ENCODE measurements at places on chromosomes 16 and 17. TPM values are rescaled to one million over a fixed set of nuclear protein-coding genes. Genes with fewer than 3 reads are reported as not detected.

The C17orf107 gene
- 2.8 TPM for total RNA-seq

The P2RX1 gene
- total RNA-seq: 5.0 TPM

The TGFB1I1 gene
- total RNA-seq: 28.4 TPM

The AGRP gene
- total RNA-seq: 1.2 TPM

DNA sequence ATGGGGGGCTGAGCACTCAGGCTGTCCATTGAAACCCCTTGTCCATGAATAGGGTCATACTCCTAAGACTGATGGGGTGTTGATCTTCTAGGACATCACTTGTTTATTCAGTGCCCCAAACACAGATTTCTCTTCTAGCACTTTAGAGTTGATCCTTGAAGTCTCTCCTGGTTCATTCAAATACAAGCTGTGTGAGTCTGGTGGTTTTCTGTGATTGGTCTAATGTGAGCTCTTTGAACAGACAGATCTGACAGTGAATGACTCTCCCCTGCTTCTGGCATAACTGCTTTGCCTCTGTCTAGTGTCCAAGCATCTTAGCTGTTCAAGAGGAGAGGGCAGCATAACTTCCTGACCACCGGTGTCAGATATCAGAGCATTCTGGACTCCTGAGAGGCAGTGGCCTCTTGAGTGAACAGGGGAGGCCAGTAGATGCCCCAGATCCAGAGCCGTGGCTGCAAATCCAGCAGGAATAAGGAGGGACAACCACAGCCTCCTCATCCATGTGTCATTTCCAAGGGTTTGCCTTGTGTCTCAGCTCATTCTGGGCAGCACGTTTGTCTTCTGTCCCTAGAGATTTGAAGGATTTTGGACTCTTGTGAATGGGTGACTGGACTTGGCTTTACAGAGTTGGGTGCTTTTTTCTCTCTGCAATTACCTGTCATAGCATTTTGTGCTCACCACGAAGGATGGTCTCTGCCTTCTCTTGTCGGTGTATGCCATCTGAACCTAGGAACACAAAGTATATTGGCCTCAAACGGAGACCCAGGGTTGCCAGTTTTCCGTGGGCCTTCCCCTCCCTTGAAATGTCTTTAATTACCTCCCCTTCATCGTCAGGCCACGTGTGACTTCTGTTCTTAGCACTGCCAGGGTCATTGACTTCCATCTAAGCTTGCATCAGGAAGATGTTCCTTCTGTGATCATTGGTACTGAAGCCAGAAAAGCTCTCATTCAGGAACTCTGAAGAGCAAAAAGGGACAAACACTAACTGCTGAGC, 13.9 kb upstream of the CLEC18C start:
- no peaks in the 10 kb centered on the region for H3K4me1 ChIP-seq
- no peaks in the 10 kb centered on the region for H3K36me3 ChIP-seq
- peak; percentile 13 for DNase-seq
- no peak overlapping the region for H3K27ac ChIP-seq

GRCh38 chr17:66296289-66296725, 6.1 kb upstream of the PRKCA start:
- H3K4me1 ChIP-seq: no peaks in the 10 kb centered on the region
- no peak overlapping the region for H3K27ac ChIP-seq
- no peak for DNase-seq
- H3K4me3 ChIP-seq: no peak overlapping the region
- H3K36me3 ChIP-seq: no peaks in the 10 kb centered on the region

GRCh38 chr17:56047331-56047730, 105.9 kb upstream of the ANKFN1 start:
- H3K4me3 ChIP-seq: no peak overlapping the region
- DNase-seq: no peak
- H3K4me1 ChIP-seq: no peaks in the 10 kb centered on the region
- H3K27ac ChIP-seq: no peak overlapping the region

GRCh38 chr17:56595831-56596690, 2.6 kb downstream of the NOG start:
- H3K27me3 ChIP-seq: no peaks in the 10 kb centered on the region
- H3K36me3 ChIP-seq: no peaks in the 10 kb centered on the region
- DNase-seq: no peak
- H3K27ac ChIP-seq: no peak overlapping the region
- H3K4me1 ChIP-seq: peaks cover 19% of the 10 kb centered on the region

DNA sequence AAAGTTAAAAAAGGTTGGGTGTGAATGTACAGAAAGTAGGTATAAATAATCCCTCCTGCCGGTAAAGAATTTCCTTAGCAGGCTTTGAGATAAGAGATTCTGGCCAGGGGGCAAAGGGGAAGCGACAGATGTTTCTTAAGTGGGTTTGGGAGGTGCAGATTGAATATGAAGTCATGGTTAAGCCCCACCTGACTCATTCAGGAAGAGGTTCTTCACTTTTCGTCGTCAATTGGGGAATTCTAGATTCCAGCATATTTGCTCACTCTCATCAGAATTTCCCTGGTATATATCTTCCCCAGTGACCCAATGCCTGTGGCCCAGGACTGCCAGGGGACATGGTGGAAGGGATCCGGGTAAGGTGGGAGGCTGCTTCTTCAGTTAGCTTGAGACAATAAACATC, 127.8 kb downstream of the CPPED1 start:
- H3K27ac ChIP-seq: no peak overlapping the region
- no peaks in the 10 kb centered on the region for H3K36me3 ChIP-seq
- H3K27me3 ChIP-seq: no peaks in the 10 kb centered on the region
- no peak overlapping the region for H3K4me3 ChIP-seq
- no peak for DNase-seq
- H3K4me1 ChIP-seq: no peaks in the 10 kb centered on the region

DNA sequence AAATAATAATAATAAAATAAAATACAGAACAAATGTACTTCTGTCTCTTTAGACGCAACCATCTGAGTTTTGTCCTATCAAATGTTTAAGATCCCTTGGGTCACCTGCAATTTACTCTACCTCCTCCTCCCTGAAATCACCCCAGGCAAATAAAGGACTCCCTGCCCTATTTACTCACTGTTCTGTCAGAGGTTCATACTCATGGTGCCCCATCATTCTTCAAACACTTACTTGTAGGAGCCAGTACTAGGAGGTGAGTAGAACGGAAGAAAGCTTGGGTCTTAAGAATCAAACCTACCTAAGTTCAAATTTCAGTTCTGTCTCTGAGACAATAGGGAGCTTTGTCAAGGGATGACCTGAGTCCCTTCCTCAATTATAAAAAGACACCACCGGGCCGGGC, 3.8 kb downstream of the TBC1D10B start:
- H3K4me1 ChIP-seq: peaks cover 25% of the 10 kb centered on the region
- no peaks in the 10 kb centered on the region for H3K27me3 ChIP-seq
- H3K4me3 ChIP-seq: no peak overlapping the region
- H3K36me3 ChIP-seq: no peaks in the 10 kb centered on the region

GRCh38 chr17:56023851-56024250, 129.4 kb upstream of the ANKFN1 start:
- no peaks in the 10 kb centered on the region for H3K4me1 ChIP-seq
- H3K27ac ChIP-seq: no peak overlapping the region
- no peak for DNase-seq
- no peaks in the 10 kb centered on the region for H3K27me3 ChIP-seq
- no peaks in the 10 kb centered on the region for H3K36me3 ChIP-seq
- H3K4me3 ChIP-seq: no peak overlapping the region

Measured in testis (tissue), 5 donors.